Left renal cortex interstitium (tissue), 4 donors: ENCODE measurements at places on chromosomes 6 and 20. TPM values are rescaled to one million over a fixed set of nuclear protein-coding genes. Genes with fewer than 3 reads are reported as not detected.

C6orf163 gene
- 6.2 TPM for polyA plus RNA-seq

ZSCAN12 gene
- 15.3 TPM for polyA plus RNA-seq

TRIM40 gene
- not detected for polyA plus RNA-seq

CGA gene
- polyA plus RNA-seq = 2.4 TPM

RSPO4 gene
- 0.93 TPM for polyA plus RNA-seq

TCF15 gene
- 1.0 TPM for polyA plus RNA-seq

RFX6 gene
- polyA plus RNA-seq = 0.08 TPM

XKR7 gene
- polyA plus RNA-seq = 0.32 TPM

DNA sequence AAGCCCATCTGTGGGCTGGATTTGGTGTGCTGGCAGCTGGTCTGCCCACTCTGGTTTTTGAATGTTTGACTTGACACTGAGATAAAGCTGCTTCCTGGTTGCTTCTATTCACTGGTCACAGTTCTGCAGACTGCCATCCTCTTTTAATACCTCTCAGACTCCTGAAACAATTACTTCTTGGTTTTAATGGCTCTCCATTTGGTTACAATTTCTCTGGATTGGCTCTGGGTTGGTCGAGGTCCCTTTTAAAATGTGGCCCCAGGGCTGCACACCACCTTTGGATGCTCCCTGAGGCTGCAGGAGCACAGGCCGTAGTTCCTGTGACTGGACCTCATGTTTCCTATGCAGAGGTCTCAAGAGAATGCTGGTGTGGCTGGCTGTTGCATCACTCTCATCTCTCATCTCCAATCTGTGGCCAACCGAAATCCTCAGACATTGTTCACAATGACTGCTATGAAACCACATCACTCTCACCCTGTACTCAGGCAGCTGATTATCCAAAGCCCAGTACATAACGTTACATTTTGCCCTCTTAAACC is 98.5 kb downstream of the INSM1 start:
- DNase-seq = no peak

DNA sequence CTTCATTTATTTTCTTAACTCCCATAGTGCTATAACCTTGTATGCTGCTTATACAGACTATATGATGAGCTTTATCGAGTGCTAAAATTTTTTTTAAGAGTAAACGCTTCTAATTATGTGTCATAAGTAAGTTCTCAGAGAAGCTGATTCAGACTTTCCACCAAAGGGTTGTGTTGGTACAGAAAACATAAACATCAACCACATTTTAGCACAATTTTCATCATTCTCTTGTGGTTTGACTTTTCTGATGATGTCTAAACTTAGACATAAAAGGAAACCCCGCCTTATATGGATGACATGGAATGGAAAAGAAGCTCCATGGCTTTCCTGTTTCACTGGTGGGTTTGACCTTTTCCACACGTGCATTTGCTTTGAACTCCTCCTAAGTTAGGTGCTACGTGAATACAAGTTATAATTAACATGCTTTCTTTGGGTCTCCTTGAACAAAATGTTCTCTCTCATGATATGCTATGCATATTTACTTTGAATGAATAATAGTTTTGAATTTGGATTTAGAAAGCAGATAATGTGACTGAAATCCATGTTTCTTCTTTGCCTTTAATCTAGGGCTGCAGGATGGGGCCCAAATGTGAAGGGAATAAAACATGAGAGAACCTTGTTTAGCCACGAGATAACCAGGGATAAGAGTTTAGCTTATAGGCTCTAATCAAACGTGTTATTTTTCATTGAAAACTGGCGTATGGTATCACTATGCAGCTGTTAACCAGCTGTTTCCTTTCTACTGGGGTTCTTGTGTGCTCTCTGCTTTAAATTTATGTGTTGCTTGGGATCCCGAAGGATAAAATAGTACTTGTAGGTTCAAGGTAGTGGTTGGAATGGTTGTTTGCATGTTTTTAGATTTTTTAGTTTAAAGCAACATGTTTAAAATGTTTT is 127.1 kb upstream of the AHI1 start:
- no peak for DNase-seq

GRCh38 chr20:39290575-39290974 is 328.4 kb downstream of the DHX35 start:
- DNase-seq = no peak

GRCh38 chr20:32963176-32963575 is 41.1 kb downstream of the SUN5 start:
- DNase-seq = no peak

DNA sequence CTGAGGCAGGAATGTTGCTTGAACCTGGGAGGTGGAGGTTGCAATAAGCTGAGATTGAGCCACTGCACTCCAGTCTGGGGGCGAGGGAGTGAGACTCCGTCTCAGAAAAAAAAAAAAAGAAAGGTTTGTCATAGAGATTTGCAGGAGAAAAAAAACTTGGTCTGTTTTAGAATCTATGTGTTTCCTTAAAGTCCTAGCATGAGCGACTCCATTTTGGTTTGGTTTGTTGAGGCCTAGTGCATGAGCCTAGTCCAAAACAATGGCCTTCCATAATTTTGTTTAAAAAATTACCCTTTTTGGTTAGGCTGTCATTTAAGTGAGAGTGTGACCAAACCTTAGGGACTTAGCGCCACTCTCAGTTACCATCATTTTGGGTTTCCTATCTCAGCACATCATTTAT is 8.2 kb upstream of the GNMT start:
- no peak for DNase-seq

DNA sequence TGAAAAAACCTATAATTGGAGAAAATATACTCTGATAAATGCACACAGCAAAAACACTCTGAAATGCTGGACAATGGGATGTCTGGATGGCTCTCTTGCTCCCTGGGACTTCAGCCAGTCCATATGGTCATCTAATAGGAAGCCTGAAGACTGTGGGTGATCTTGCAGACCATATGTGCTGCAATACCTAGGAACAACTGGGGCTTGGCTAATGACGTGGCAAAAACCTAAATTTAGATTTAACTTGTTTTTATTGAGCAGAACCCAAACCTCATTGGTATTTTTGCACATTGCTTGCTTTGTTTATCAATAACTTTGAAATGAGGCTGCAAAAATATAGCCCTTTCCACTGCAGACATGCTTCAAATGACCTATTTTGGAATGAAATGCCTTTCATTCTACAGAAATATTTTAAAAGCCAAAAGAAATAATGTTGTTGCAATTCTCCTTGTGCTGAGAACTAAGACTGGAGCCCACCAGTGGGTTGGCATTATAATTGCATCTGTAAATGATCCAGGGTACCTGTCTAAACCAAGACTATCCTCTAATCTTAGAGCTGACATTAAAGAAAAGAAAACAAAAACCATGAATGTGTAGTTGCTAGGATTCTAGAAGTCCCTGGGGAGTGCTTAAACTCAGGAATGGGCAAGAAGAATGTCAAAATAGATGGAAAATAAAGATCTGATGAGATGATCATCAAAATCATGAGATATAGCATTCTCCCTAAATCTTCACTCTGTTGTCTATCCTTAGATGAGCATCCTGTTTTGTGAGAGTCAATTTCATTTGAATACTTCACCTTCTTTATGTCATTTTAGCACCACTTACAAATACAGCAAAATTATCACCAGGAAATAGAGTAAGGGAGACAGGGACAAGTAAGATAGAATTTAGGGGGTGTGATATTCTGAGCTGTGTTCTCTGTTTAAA is 152.1 kb upstream of the RIMS1 start:
- DNase-seq = no peak

DNA sequence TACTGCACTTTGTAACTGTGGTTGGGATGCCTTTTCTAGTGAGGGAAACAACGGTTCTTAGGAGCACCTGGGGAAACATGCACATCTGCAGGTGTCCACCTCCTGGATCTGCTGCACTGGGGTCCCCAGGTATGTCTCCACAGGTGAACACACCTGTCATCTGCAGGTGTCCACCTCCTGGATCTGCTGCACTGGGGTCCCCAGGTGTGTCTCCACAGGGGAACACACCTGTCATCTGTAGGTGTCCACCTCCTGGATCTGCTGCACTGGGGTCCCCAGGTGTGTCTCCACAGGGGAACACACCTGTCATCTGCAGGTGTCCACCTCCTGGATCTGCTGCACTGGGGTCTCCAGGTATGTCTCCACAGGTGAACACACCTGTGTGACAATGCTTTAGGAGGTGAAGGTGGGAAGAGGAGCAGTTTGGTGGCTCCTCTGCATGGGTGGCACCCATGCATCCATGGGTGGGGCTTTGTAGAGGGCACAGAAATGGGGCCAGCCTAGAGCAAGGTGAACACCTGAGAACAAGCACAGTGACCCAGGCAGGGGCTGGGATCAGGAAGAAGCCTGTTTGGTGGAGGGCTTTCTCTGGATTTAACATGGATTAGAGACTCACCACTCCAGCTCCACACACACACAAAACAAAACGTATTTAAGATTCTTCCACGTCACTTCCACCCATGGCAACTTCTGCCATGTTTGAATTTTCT is 206.0 kb upstream of the CDH4 start:
- DNase-seq = no peak

- DNase-seq = no peak
Measured at GRCh38 chr20:19947611-19948264, 69.4 kb upstream of the NAA20 start.

DNA sequence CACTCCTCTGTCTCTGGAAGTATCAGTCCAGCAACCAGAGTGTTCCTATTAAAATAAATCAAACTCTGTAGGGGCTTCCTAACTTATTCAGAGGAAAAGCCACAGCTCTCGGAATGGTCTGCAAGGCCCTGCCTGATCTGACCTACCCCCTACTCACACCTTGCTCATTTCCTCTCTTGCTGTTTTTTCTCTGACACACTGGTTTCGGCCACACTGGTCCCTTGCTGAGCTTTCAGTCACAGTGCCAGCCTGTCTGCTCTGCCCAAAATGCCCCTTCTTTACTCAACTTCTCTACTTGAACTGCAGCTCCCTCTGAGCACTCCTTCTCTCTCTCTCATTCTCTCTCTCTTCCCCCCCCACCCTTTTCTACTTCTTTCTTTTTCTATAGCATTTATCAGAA is 430.2 kb downstream of the UTRN start:
- no peak for DNase-seq

DNA sequence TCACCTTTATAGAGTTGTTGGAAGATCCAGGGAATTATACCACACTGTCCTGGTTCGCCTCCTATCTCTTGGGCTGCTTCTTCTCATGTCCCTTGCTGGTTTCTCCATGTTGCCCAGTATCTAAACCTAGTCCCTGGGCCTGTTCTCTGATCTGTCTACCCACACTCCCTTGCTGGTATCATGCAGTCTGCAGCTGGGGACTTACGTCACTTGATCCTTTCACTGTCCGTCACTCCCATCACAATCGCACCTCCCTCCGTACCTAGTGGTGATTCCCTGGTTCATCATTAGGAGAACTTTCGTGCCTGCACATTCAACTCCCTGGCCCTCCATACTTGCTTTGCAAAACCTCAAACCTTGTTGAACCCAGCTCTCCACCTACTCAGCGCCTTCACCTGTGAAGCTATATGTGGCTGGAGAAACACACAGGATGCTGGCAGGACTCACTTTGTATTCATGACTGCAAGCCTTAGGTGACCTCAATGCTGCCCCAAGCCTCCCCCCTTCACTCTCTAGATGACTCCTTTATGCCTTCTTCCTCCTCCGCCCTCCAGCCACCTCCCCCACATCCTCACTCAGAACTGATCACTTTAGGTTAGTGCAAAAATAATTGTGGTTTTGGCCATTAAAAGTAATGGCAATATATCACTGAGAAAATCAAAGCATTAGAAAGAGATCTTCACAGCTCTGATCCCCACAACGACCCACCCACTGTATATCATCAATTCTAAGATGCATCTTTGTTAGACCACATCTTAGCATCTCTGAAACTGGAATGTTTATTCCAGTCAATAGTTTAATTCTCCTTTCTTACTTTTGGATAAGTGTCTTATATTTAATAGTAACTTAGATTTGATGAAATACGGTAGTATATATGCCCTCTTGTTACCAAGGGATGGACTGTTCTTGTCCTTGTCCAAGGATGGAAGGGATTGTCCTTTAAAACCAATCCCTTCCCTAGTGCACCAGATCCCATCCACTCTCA is 26.4 kb downstream of the GDAP1L1 start:
- no peak for DNase-seq

- no peak for DNase-seq
Measured at GRCh38 chr20:16349523-16350260, 223.6 kb downstream of the KIF16B start.

- DNase-seq = no peak
Measured at GRCh38 chr20:59334651-59335300, 34.4 kb downstream of the EDN3 start.
